ENCODE measurements at places on chromosomes 1 and 21. TPM values are rescaled to one million over a fixed set of nuclear protein-coding genes. Genes with fewer than 3 reads are reported as not detected.
A peak's percentile ranks its signal among the peaks of the same experiment; 100 is the strongest.

The GJB4 gene
- not detected for total RNA-seq

The ACAP3 gene
- 57.5 TPM for total RNA-seq

The LRRC3 gene
- total RNA-seq = 3.3 TPM

The ECM1 gene
- 3.6 TPM for total RNA-seq

The LRRN2 gene
- total RNA-seq = 3.3 TPM

The CSF1 gene
- 15.2 TPM for total RNA-seq

The MFSD2A gene
- 2.5 TPM for total RNA-seq

The ITPKB gene
- total RNA-seq = 13.3 TPM

The TMEM51 gene
- total RNA-seq = 1.9 TPM

GRCh38 chr1:166086113-166086883, 80.5 kb downstream of the FAM78B start:
- H3K4me1 ChIP-seq = no peaks in the 10 kb centered on the region
- H3K27ac ChIP-seq = no peak overlapping the region
- no peaks in the 10 kb centered on the region for H3K36me3 ChIP-seq
- no peak for DNase-seq

GRCh38 chr1:232635778-232636356, 5.9 kb upstream of the SIPA1L2 start:
- H3K36me3 ChIP-seq = no peaks in the 10 kb centered on the region
- H3K27me3 ChIP-seq = no peaks in the 10 kb centered on the region
- peaks cover 1% of the 10 kb centered on the region for H3K4me1 ChIP-seq
- no peak for DNase-seq

GRCh38 chr1:112359961-112360767, 35.9 kb upstream of the CTTNBP2NL start:
- H3K4me3 ChIP-seq = peak overlapping the region; percentile 35
- DNase-seq = no peak
- H3K27ac ChIP-seq = peak overlapping the region; percentile 82
- H3K4me1 ChIP-seq = peaks cover 21% of the 10 kb centered on the region
- H3K36me3 ChIP-seq = peaks cover 2% of the 10 kb centered on the region

DNA sequence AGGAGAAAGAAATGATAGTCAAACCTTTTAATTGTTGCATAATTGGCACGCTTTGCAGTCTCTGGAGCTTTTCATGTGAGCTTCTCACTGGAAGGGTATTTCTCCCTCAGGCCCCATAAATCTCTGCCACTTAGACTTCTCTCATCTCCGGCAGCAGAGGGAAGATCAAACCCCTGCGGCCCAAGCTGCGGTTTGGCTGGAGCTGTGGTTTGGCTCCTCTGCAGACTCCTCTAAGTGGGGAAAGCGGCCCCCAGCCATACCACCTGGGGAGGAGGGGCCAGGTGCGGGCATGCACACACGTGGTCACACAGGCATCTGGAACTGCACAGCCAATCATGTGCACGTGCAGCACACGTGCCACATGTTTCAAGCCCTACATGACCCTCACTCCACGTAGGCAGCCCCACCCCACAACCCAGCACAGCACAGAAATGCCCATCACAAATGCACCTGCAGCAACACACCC, 58.3 kb downstream of the UBE2T start:
- no peak overlapping the region for H3K4me3 ChIP-seq
- H3K4me1 ChIP-seq = peaks cover 83% of the 10 kb centered on the region
- H3K27ac ChIP-seq = peak overlapping the region; percentile 46

GRCh38 chr1:23452011-23452411, 27.5 kb upstream of the TCEA3 start:
- no peak overlapping the region for H3K4me3 ChIP-seq
- H3K27ac ChIP-seq = peak overlapping the region; percentile 45
- DNase-seq = no peak
- H3K36me3 ChIP-seq = peaks cover 12% of the 10 kb centered on the region
- no peaks in the 10 kb centered on the region for H3K27me3 ChIP-seq

DNA sequence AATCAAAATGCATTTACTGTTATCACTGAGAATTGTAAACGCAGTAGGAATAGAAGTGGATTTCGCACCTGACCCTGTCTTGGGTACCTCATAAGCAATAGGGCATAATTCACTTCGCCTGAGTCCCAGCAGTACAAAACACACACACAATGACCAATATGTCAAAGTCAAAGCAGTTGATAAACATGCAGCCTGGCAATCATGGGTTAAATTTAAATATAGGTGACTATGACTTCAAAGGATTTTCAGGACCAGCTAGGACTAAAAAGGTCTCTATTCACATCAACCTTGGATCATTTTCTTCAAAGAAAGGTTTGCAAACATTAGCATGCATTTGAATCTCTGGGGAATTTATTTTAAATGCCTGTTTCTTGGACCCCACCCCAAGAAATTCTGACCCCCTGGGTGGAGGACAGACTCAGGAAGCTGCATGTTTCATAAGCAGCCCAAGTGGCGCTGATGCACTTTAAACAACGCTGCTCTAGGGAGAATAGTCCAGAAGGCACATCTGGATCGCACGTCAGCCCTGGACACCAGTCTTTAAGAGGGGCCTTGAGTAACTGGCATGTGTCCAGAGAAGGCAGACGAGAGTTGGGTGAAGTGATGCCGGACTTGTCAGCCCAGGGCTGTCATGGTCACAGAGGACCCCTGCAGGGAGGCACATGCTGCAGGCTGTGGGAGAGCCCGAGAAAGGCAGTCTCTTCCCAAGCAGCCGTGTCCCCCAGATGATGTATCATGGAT, 55.7 kb upstream of the EFHD2 start:
- H3K27me3 ChIP-seq = no peaks in the 10 kb centered on the region
- peak overlapping the region; percentile 75 for H3K27ac ChIP-seq
- H3K36me3 ChIP-seq = no peaks in the 10 kb centered on the region
- DNase-seq = no peak

GRCh38 chr1:11438996-11439395, 40.0 kb upstream of the DISP3 start:
- H3K27ac ChIP-seq = no peak overlapping the region
- no peaks in the 10 kb centered on the region for H3K4me1 ChIP-seq
- H3K27me3 ChIP-seq = peaks cover 52% of the 10 kb centered on the region

GRCh38 chr21:29293495-29293894, 5.2 kb upstream of the BACH1 start:
- no peak overlapping the region for H3K27ac ChIP-seq
- H3K36me3 ChIP-seq = no peaks in the 10 kb centered on the region
- H3K4me3 ChIP-seq = no peak overlapping the region
- DNase-seq = no peak

GRCh38 chr1:53470584-53470983, 11.4 kb downstream of the DMRTB1 start:
- no peak overlapping the region for H3K4me3 ChIP-seq
- no peak for DNase-seq
- no peaks in the 10 kb centered on the region for H3K4me1 ChIP-seq
- no peaks in the 10 kb centered on the region for H3K27me3 ChIP-seq
- no peaks in the 10 kb centered on the region for H3K36me3 ChIP-seq
- H3K27ac ChIP-seq = no peak overlapping the region

DNA sequence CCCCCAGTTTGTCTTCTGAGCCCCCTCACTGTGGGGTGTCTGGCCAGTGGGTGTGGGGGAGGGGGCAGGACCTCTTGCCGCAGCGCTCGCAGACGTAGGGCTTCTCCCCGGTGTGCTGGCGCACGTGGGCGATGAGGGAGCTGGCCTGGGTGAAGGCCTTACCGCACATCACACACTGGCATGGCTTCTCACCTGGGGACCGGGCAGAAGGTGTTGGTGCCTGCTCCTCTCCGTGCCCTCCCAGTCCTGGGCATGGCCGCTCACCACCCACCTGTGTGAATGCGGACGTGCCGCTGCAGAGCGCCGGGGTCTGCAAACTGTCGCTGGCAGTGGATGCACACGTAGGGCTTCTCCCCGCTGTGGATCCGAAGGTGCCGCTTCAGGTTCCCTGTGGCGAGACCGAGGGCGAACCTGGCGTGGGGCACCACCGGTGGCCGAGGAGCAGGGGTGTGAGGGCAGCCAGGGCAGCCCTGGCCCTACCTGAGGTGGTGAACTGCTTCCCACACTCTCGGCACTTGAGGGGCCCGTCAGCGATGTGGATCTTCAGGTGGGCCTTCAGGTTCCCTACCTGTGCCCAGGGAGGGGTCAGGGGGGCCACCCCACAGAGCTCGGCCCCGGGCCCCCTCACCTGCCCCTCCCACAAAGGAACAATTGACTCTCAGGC, 32.4 kb downstream of the ZBTB17 start:
- H3K27ac ChIP-seq = no peak overlapping the region
- H3K4me3 ChIP-seq = no peak overlapping the region
- no peaks in the 10 kb centered on the region for H3K27me3 ChIP-seq
- H3K36me3 ChIP-seq = peaks cover 14% of the 10 kb centered on the region
- DNase-seq = peak; percentile 91

GRCh38 chr1:217273866-217274265, 357.0 kb downstream of the GPATCH2 start:
- peaks cover 34% of the 10 kb centered on the region for H3K4me1 ChIP-seq
- no peak overlapping the region for H3K4me3 ChIP-seq
- H3K36me3 ChIP-seq = no peaks in the 10 kb centered on the region
- H3K27me3 ChIP-seq = no peaks in the 10 kb centered on the region
- H3K27ac ChIP-seq = peak overlapping the region; percentile 11

- H3K27ac ChIP-seq = no peak overlapping the region
- H3K4me1 ChIP-seq = no peaks in the 10 kb centered on the region
- DNase-seq = no peak
- no peaks in the 10 kb centered on the region for H3K36me3 ChIP-seq
Observed at GRCh38 chr1:210618369-210618768, 289.7 kb downstream of the HHAT start.

DNA sequence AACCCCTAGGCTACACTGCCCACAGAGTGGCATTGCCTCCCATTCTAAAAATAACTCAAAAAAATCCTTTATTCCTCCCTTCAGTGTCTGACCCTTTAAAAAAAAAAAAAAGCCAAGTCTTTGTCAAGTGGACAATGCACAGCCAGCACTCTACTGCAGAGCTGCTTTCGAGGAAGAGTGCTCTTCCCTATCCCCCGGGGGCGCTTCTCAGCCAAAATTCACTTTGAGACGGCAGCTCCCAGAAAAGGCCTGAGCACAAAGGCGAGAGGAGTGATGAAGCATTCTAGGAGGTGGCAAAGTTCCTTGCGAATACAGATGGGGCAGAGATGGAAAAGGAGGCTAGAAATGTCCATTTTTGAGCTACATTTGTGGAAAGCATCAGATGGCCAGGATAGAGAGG, 23.3 kb downstream of the EPHA10 start:
- H3K4me1 ChIP-seq = peaks cover 6% of the 10 kb centered on the region
- H3K4me3 ChIP-seq = no peak overlapping the region
- no peak for DNase-seq
- H3K27me3 ChIP-seq = peaks cover 30% of the 10 kb centered on the region
- H3K36me3 ChIP-seq = peaks cover under 1% of the 10 kb centered on the region

- no peak for DNase-seq
- H3K27ac ChIP-seq = peak overlapping the region; percentile 71
- H3K4me3 ChIP-seq = no peak overlapping the region
- no peaks in the 10 kb centered on the region for H3K27me3 ChIP-seq
- peaks cover 47% of the 10 kb centered on the region for H3K4me1 ChIP-seq
Observed at GRCh38 chr1:172293429-172293828, 127.1 kb upstream of the C1orf105 start.

- H3K27ac ChIP-seq = no peak overlapping the region
- H3K4me3 ChIP-seq = no peak overlapping the region
- H3K36me3 ChIP-seq = no peaks in the 10 kb centered on the region
Observed at GRCh38 chr1:55654750-55655149, 439.6 kb upstream of the USP24 start.

DNA sequence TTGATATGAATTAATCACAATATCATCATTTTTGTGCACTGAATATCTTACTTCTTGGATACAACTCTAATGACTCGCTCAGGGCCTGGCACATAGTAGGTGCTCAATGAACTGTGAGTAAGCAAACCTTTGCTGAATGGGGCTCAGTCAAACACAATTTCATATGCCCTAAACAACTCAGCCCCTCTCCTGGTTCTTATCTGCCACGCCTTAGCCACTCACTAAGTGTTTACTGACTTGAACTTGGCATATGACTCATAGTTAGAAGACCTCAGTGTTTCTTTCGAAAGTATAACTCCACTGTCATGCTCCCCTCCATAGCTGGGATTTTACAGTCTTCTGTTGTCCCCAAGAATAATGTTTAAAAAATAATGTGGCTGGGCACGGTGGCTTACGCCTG, 4.8 kb upstream of the IFNLR1 start:
- H3K4me1 ChIP-seq = peaks cover 7% of the 10 kb centered on the region
- H3K27me3 ChIP-seq = peaks cover 4% of the 10 kb centered on the region
- H3K4me3 ChIP-seq = no peak overlapping the region

- H3K4me1 ChIP-seq = peaks cover 10% of the 10 kb centered on the region
- no peak overlapping the region for H3K4me3 ChIP-seq
- DNase-seq = no peak
- peaks cover 11% of the 10 kb centered on the region for H3K36me3 ChIP-seq
- no peaks in the 10 kb centered on the region for H3K27me3 ChIP-seq
Observed at GRCh38 chr1:178411756-178412399, 84.9 kb downstream of the CLEC20A start.

- H3K4me1 ChIP-seq = peaks cover 76% of the 10 kb centered on the region
- peak overlapping the region; percentile 63 for H3K4me3 ChIP-seq
- peak overlapping the region; percentile 94 for H3K27ac ChIP-seq
- H3K36me3 ChIP-seq = peaks cover 57% of the 10 kb centered on the region
- DNase-seq = no peak
- H3K27me3 ChIP-seq = no peaks in the 10 kb centered on the region
Observed at GRCh38 chr1:230863449-230863848, 4.9 kb downstream of the C1orf198 start.

DNA sequence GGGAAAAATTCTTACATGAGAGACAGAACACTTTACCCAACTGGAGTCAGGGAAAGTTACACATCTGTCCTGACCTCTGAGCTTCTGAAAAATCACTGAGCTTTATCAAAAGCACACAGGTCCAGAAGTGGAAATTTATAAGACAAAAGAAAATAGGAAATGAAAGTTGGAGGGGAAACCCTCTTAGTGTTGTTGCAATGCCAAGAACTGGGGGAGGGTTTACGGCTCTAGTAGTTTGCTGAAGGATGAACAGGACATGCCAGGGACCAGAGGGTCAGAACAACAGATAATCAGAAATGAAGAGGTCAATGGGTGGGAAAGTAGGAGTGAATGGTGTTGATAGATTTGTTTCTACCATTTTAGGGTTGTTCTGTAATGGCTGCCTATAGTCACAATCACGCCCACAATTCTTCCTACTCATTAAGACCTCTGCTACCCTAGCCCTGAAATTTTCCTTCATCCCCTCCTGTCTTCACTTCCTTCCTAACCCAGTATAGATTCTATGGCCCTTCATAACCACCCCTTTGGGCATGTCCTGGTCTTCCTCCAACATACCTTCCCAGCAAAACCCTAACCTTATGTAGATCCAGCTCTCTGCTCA, 30.3 kb upstream of the FMOD start:
- DNase-seq = no peak
- peak overlapping the region; percentile 39 for H3K27ac ChIP-seq
- peaks cover 43% of the 10 kb centered on the region for H3K4me1 ChIP-seq
- H3K36me3 ChIP-seq = no peaks in the 10 kb centered on the region
- no peak overlapping the region for H3K4me3 ChIP-seq

DNA sequence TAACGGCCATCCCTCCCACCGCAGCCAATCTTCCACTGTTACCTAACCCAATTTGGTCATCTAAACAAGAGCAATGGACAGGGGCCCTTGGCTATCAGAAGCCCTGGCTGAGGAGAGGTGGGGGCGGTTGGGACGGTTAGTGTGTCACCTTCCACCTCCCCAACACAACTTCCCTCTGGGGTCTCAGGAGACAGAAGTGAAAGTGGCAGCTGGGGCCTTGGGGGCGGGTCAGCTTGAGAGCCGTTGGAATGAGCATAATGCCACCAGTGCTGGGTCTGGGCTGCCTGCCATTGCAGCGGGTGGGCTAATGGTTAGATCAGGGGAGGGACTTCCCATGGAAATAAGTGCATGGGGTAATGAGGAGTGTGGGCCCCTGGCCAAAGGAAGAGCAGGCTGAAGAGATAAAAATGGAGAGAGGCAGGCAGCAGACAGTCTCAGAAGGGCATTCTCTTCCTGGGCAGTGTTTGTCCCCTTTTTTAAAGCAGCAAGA, 7.9 kb downstream of the MEF2D start:
- no peak overlapping the region for H3K4me3 ChIP-seq
- H3K36me3 ChIP-seq = peaks cover 1% of the 10 kb centered on the region
- no peaks in the 10 kb centered on the region for H3K27me3 ChIP-seq
- peaks cover 98% of the 10 kb centered on the region for H3K4me1 ChIP-seq
